ENCODE measurements at places on chromosomes 4 and X.

DNA sequence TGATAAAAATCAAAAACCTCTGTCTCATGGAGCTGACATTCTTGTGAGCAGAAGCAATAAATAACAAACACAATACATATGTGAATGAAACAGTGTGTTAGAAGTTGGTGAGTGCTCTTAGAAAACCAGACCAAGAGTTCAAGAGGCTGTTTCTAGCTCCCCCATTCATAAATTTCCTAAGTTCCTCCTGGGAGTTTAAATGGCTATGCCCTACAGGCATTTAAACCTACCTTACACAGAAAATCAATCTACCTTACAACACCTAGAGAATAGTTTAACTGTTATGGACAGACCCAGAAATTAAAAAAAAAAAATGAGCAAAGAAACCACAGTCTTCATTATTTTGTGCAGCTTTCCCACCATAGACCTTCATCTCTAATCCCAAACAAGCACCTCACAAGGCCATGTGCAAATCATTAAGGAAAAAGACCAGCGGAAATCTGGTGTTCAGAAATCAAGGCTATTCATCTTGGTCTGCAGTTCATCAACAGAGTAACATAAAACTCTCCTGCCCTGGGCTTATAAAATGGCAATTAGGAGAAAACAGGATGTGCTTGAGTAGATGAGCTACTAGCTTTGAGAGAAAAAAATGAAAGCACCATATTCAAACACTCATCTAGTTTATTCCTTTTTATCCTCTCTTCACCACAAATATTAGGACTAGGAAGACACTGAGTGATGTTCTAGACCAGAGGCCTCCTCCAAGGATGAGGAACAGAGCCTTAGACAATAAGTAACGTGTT is 147.2 kb downstream of the SHROOM3 start:
- DNase-seq = no peak

GRCh38 chr4:159021597-159022385 is 81.1 kb upstream of the RAPGEF2 start:
- DNase-seq = no peak

GRCh38 chrX:2656257-2656836 is 34.7 kb upstream of the CD99 start:
- no peak for DNase-seq

DNA sequence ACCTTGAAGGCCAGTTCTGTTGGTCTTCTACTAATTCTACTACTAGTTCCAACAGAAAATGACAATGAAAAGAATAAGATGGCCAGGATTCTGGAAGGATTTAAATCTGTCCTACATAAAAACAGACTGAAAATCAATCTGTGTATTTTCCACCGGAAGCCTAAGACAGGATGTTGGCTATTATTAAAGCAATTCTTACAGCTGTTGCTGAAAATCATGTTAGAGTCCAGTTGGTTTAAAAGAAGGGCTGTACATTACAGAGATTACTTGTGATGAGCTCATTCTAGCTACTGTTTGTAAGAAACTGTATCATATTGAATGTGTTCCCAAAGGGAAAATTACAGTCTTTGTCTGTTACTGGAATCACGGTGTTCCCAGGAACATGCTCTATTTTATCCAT is 54.8 kb upstream of the MAGEB16 start:
- DNase-seq = no peak

DNA sequence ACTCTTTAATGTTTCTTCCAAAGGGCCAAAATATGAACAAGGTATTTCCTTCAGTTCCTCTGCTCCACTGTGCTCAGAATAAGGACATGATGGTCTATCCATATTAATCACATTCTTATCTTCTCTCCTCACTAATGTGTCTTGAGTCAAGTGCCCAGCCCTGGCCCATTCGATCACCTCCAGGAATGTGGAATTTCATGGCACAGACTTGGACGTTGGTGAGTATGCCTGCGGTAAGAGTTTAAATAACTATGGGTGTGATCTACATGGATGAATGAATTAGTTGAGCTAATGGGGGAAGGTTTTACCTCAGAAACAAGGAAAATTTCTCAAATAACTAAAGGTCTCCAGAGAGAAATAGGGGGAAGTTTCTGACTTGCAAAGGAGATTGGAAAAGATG is 174.0 kb downstream of the NPFFR2 start:
- no peak for DNase-seq

Data from CD4-positive, CD25-positive, alpha-beta regulatory T cell (primary cell).